Adrenal gland (tissue), 19 donors: ENCODE measurements at places on chromosomes 7 and 10. TPM values are rescaled to one million over a fixed set of nuclear protein-coding genes. Genes with fewer than 3 reads are reported as not detected.

- DNase-seq, result peak; percentile 84
These were observed at the start of gene DNMBP for GRCh38 chr10:100009793-100010676. Gene DNMBP, minus strand, starts transcription at chr10:100009947. Its CDS starts 37,823 bp downstream, at chr10:99972124.

DNA sequence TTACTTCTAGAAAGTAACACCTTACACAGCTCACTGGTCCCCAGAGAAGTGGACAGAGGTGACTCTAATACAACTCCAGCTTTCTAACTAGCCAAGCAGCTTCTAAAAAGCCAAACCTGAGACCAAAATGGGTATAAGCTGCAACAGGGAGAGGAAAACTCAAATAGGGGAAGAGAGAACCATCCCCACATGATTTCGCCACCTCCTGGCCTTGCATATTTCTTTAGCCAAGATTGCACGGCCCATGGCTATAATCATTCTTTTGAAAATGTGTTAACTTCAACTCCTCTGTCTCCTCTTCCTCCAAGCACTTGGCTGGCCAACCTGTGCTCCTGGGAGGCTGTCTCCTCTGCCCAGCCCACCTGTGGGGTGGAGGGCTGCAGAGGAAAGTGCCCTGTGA is 28.7 kb downstream of the NUP42 start:
- no peak for DNase-seq

DNA sequence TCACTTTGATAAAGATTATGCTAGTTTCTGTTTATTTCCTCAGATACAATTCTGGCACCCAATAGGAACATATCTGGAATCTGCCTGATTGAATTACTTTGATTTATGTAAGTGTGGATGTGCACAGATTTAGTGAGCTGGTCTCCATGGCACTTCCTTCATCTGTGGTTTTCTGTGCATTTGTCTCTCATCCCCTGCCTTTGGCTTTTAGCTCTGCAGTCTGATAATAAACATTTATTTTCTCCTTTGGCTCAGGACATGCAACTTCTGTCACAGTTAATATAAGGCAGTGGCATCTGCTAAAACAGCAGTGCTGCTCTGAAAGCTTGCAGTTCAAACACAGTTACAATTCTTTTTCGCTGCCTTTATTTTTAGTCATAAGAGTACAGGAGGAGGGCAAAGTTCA is 273.7 kb upstream of the CHRM2 start:
- no peak for DNase-seq

The CCDC71L gene
- 19.2 TPM for total RNA-seq

GRCh38 chr10:27723436-27723835 is 22.2 kb downstream of the MKX start:
- no peak for DNase-seq

The CCL26 gene
- 1.7 TPM for total RNA-seq

GRCh38 chr7:110835218-110835617 is 255.7 kb upstream of the LRRN3 start:
- peak; percentile 43 for DNase-seq

The VENTX gene
- total RNA-seq, result 0.60 TPM

- DNase-seq, result no peak
These were observed 24.4 kb downstream of the KMT2C start for GRCh38 chr7:152411389-152411788.

The LAMTOR4 gene
- total RNA-seq, result 143 TPM

- no peak for DNase-seq
These were observed 12.6 kb downstream of the CCDC172 start for GRCh38 chr10:116336866-116337265.

DNA sequence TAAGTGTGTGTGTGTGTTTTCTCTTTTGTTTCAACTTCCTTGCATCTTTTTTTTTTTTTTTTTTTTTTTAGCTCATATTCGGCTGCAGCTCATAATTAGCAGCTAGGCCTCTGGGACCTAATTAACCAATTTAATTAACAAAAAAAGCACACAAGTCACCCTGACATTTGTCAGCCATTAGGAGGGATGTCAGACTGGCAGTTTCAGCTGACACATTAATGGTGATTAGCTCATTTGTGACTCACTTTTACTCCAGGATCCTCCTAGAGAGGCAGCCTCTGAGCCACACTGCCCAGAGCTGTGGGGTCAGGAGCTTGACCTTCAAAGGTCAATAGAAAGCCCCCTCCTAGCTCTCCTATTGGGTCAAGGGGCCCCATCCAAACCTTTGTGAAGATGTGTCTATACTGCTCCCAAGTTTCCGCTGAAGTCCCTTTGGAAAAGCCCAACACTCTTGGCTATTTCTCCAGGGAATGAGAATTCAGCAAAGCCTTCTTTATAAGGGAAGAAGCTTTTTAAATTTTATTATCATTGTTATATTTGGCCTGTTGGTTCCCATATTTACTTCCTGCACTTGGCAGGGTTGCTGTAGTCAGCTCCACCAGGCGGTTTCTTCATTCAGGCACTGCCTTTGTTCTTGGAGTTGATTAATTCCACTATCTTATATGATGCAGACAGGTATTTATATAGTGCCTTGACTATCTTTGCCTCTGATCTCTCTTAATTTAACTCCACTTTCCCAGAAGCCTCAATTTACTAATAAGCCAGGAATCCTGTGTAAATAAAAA is 109.5 kb upstream of the HABP2 start:
- DNase-seq, result no peak
